WTC11 (cell line): ENCODE measurements at places on chromosomes 2 and 18.
A peak's percentile ranks its signal among the peaks of the same experiment; 100 is the strongest.

DNA sequence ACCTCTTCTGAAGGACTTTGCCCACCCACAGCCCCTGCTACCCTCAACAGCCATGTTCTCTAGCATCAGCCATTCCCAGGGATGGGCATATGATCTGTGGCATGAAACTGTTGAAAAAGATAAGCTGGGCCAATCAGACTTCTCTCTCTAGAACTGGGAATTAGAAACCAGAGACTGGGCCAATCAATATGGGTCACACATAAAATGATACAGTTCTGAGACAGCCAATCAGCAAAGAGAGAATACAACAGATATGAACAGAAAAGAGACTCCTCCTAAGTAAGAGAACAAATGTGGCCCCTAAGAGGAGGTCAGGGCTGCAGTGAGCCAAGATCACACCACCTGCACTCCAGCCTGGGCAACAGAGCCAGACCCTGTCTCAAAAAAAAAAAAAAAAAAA, 2.1 kb downstream of the KIDINS220 start:
- DNase-seq = no peak

DNA sequence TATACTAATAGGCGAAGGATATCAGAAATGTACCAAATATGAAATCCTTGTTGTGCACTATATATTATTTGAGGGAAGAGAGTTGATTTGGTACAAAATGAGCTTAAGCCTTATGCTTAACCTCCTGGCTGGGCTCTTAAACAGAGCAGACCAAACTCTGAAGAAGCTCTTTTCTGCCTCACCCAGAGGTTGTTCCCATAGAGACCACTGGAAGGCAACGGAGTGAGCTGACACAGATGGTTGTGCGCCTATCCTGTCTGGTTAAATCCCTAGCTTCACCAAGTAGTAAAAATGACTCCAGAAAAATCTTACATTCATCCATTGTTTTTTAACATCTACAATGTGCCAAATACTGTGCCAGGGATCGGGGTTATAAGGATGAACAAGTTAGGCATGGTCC, 55.9 kb upstream of the NOL4 start:
- DNase-seq = no peak

DNA sequence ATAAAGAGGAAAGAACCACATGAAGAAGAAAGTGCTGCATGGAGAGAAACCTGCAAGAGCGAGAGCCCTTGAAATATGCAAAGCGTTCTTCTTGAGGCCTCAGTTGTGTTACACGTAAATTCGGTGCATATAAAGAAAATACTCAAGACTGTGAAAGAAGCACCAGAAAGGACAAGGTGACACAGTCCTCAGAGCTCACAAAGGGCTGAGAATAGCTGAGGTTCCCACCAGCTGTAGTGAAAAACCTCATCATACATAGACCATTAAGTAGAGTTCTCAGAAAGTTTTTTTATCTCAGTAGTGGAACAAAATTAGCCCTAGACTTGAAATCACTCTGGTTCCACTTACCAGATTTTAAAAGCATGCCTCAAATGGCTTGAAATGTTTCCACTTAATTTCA, 980.7 kb upstream of the CRIM1 start:
- no peak for DNase-seq

DNA sequence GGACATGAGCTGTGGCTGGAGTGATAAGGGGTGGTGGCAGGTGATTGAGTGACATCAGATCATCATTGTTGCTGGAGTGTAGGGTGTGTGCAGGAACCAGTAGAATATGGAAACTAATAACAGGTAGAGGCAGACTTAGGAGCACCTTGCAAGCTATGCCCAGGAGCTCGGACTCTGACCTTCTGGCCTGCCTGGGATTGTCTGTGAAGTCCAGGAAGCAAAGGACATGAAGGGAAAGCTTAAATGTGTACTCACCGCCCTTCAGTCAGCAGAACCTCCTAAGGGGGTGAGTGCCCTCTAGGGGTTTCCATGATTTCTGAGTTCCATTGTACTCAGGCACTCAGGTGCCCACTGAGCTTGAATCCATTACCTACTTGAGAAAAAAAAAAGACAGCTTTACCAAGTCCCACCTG, 104.2 kb downstream of the CRIM1 start:
- peak; percentile 46 for DNase-seq

GRCh38 chr2:54724560-54725342, 1.3 kb downstream of the EML6 start:
- peak; percentile 44 for DNase-seq

- no peak for DNase-seq
Observed at GRCh38 chr2:44456946-44457345, 95.2 kb downstream of the CAMKMT start.

DNA sequence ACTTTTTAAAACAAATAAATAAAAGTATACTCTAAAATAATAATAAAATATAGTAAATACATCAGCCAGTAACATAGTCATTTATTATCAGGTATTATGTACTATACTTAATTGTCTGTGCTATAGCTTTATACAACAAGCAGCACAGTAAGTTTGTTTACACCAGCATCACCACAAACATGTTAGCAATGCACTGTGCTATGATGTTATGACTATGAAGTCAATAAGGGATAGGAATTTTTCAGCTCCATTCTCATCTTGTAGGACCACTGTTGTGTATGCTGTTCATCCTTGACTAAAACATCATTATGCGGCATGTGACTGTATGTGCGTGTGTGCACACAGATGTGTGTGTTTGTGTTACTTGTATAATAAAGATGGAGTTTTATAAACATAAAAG, 137.5 kb downstream of the LYPD6B start:
- no peak for DNase-seq

GRCh38 chr18:57149051-57149450, 2.2 kb downstream of the BOD1L2 start:
- DNase-seq = no peak

- no peak for DNase-seq
Observed at GRCh38 chr18:6837904-6838303, 108.4 kb downstream of the ARHGAP28 start.

GRCh38 chr2:62185475-62186155, 10.3 kb upstream of the B3GNT2 start:
- DNase-seq = no peak
